Stimulated activated CD4-positive, alpha-beta T cell treated with anti-CD3 and anti-CD28 coated beads, Interleukin-1b, Interleukin-23, amount 100 ng/mL, for 1 hour (primary cell): ENCODE measurements at places on chromosomes 3 and 15.
A peak's percentile ranks its signal among the peaks of the same experiment; 100 is the strongest.

DNA sequence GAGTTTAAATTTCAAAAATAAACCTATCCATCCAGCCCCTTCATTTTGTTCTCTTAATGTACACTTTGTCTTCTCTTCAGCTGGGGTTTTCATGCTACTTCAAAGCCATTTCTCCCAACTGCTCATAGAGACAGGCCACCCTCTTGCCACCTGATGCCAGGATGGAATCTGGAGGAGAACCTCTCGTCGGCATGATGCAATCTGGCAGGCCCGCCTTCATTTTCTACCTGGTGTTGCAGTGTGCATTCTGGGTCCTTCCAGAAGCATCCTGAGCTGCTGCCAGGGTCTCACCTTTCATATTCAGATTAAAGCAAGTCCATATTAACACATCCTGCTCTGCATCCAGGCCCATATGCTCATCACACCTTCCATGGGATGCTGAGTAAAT, 60.8 kb downstream of the CTNNB1 start:
- DNase-seq: no peak

GRCh38 chr3:120506828-120507774, 56.3 kb upstream of the FSTL1 start:
- DNase-seq: no peak

GRCh38 chr3:37996785-37997301, 6.3 kb downstream of the VILL start:
- DNase-seq: peak; percentile 41

- no peak for DNase-seq
These were observed 311.1 kb upstream of the KCNH8 start for GRCh38 chr3:18837137-18837755.

DNA sequence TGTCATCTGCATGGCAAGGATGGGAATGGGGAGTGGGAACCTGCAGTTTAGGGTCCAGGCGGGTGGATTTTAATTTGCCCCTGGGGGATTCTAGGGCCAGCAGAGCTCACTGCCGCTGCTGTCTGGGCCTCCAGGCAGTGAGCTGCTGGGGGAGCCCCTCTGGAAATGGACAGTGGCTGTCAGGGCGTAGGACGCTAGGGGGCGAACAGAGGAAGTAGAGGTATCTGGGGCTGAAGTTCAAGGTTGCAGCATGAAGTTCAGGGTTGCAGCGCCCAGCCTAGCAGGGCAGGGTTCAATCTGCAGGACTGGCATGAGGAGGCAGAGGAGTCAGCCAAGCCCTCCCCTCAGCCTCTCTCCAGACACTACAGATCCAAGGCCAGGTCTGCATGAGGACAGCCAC, 49.5 kb downstream of the APBA2 start:
- DNase-seq: no peak

GRCh38 chr3:116084999-116085791, 360.1 kb downstream of the LSAMP start:
- no peak for DNase-seq

GRCh38 chr3:49566312-49566711, 12.0 kb downstream of the BSN start:
- DNase-seq: no peak

- DNase-seq: no peak
These were observed 66.6 kb downstream of the PIK3CB start for GRCh38 chr3:138768125-138768524.

GRCh38 chr3:105999856-106000255, 131.0 kb upstream of the CBLB start:
- no peak for DNase-seq

DNA sequence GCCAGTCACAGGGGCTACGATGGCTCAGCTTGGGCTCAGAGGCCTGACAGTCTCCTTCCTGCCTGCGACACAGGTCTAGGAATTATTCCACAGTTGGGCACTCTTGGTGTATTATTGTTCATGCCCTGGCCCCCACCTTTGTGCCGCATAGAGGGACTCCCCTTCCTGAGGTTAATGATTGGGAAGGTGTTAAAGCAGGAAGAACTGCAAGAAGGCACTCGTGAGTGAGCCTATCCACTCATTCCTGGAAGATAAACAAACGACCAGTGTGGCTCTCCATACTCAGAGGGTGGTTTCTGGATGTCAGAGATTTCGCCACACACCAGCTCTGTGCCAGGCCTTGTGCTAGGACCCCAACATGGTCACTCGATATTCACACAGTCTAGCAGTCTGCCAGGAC, 12.3 kb downstream of the LIPC start:
- no peak for DNase-seq

DNA sequence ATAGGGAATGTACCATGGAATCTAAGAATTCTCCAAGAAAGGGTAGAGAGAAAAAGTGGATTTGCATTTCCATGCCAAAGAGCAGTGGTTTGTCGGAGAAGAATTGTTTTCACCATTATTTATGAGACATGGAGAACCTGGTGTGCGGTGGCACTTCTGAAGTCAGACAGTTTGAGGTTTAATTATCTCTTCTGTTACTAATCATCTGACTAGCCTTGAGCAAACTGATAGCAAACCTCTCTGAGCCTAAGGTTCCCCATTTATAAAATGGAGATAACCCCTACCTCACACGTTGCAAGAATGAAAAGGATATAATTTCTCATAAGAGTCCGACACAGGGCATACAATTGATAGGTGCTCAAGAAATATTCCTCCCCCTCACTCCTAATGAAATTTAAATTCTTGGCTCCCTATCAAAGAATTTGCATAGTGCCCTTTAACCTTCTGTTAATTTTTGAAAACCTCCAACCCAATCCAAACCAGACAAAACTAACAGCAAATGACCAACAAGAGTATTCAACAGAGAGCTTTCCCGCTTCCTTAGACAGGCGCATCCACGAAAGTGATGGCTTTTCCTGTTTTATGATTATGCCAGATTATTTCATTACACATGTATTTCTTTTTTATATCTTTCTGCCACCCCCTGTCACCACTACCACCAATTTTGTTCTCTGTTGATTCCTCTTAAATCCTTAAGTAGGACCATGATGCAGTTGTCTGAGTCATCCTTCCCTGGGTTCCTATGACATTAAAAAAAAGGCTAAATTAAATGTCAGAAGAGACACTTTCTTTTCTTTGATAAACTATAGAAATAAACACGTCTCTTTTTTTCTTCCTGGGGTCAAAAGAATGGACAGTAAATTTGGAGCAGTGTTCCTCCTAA, 28.5 kb downstream of the TMEM212 start:
- DNase-seq: no peak

DNA sequence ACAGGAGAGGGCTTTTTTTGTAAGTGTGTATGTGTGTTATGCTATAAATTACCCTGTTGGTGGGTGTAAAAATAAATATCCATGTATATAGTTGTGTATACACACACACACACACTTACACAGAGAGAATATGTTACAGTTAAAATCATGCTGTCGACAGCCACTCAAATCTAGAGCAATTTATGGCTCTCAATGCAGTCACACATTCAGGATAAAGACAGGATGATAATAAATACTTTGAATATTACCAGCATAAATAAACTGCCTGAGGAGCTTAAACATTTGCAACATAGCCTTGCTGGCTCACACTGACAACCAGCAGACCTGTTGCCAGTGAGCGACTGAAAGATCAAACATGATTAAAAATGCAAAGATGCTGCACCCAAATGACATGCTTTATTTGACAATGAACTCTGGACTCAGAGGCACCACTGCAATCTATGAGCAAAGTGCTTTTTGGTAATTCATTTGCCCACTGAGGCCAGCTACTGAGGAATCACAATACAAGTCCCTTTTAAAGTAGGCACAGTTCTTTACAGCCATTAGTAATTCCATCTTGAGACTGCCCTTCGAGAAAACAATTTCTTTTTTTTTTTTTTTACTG, 458.9 kb downstream of the FHIT start:
- DNase-seq: no peak

- no peak for DNase-seq
These were observed 142.1 kb upstream of the CHRM5 start for GRCh38 chr15:33826201-33826600.

DNA sequence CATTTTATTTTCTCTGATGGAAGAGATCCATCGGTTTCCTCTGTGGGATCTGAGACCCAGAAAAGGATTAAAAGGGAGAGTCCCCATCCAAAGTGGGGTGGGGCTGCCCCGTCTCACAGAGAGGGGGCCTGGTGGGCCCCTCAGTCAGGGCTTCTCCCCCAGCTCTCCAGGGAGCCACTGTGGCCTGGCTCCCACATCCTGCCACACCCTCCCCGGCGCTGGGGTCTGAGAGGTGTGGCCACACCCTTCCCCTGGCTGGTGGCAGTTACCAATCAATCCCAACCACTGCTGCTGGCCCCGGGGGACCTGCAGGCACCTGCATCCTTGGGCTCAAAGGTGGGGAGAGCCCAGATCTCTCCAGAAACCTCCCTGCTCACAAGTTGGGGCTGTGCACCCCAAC, 161.8 kb upstream of the IQSEC1 start:
- no peak for DNase-seq

DNA sequence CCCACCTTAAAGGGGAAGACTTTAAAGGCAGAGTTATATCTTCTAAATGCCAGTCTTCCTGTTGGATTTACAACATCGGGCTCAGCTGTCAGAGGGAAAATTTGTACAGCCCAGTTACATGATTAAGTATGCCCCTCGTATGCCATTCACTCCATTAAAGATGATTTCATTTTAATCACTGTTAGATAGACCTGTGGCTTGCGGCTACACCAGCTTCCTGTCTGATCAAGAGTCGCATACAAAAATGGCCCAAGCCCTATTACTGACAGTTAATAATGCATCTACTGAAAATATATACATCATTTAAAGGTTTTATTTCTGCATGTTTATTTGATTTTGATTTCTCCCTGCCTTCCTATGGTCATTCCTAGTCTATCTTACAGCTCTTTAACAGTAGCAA, 7.1 kb downstream of the EIF4E3 start:
- no peak for DNase-seq

DNA sequence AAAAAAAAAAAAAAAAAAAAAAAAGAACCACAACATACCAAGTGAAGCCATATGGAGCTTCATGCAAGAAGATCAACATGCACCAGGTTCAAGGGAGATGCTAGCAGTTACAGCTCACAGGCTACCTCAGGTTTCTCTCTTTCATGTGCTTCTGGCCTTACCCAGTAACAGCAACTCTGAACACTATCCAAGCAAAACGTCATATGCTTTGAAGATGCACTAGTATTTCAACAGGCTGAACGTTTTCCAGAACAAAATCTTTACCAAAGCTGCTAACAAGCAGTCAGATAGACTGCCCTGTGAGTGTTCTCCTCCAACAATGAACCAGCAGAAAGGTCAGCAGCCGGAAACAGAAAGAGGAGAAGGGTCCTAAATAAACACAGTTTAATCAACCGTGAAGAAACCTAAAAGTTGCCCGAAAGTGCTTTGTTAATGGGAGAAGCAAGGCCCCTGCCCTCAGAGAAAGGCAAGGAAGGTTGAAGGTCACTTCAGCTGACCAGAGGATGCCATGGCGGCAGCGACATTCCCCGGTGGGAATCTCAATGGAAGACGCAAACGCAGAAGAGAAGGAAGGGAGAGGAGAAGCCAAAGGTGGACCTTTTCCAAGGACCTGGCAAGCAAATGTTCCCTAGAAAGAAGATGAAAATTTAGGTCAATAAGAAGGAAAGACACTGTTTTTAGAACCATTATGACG, 80.1 kb downstream of the CCNL1 start:
- no peak for DNase-seq

DNA sequence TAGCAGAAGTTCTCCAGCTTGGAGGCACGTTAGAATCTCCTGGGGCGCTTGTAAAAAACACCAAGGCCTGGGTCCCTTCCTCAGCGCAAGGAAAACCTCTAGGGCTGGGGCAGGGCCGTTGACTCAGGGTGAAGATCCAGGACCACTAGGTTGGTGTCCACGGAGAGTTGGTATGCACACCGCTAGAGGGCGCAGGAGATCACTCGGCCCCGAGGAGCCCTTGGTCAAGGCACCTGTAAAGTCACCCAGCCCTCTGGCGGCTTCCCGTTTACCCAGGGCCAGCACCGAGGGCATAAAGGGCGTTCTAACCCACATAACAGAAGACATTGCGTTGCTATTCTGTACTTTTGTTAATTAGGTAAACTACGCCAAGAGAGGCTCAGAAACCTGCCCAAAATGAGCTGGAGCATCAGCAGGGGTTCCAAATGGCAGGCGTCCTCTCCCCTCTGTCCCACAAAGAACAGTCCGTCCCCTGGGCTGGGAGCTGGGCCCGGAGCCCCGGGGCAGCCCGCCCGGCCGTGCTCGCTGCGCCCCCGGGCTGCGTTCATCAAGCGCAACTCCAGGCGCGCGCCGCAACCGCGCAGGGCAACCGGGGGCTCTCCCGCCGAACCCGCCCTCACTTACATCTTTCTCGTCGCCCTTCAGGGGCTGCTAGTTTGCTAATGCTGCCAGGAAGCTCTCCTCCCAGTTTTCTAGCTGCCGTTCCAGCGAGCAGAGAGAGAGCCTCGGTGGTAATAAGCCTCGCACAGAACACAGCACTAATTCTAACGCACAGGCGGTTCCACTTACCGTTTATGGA, 332.1 kb downstream of the ARRDC4 start:
- no peak for DNase-seq

- no peak for DNase-seq
These were observed 532 bp downstream of the B4GALT4 start for GRCh38 chr3:119240101-119240590.

DNA sequence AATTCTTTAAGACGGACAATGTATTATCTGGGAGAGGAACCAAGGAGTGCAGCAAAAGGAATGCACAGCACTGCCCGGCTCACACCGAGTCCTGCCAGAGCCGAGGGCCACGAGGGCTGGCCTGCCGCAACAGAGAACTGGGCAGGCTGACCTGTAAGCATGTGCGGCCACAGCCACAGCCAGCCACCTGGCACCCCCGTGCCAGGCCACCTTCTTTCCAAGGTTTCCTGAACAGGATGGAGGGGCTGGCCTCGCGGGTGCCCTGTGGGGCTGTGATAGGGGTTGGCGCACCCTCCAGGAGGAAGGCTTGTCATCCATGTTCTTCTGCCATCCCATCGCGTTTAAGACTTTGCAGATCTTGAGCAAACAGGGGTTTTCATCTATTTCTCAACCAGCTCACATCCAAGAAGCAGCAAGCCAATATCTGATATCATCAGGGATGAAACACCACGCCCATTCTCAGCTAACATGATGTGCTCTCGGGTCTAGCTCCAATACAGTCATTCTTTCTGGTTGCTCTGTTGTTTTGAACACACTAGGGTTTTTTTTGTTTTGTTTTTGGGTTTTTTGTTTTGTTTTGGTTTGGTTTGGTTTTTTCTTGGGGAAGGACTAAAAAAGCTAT, 10.2 kb downstream of the CA12 start:
- no peak for DNase-seq
